ENCODE measurements at places on chromosomes 6 and 20.

- DNase-seq, result no peak
Measured at GRCh38 chr6:16324606-16325225, 86.3 kb downstream of the GMPR start.

GRCh38 chr6:106630366-106630765 lies 988 bp downstream of the QRSL1 start:
- DNase-seq, result no peak

DNA sequence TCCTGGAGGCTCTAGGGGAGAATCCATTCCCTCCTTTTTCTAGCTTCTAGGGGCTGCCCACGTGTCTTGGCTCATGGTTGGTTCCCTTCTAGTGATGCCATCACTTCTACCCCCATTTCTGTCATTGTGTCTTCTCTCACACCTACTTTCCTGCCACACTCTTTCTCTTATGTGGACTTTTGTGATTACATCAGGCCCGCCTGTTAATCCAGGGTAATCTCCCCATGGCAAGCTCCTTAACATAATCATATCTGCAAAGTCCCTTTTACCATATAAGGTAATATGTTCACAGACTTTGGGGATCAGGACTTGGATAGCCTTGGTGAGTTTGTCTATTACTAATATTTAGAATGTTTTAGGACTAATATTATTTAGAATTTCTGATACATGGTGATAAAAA lies 111.9 kb downstream of the DNAH8 start:
- DNase-seq, result no peak

DNA sequence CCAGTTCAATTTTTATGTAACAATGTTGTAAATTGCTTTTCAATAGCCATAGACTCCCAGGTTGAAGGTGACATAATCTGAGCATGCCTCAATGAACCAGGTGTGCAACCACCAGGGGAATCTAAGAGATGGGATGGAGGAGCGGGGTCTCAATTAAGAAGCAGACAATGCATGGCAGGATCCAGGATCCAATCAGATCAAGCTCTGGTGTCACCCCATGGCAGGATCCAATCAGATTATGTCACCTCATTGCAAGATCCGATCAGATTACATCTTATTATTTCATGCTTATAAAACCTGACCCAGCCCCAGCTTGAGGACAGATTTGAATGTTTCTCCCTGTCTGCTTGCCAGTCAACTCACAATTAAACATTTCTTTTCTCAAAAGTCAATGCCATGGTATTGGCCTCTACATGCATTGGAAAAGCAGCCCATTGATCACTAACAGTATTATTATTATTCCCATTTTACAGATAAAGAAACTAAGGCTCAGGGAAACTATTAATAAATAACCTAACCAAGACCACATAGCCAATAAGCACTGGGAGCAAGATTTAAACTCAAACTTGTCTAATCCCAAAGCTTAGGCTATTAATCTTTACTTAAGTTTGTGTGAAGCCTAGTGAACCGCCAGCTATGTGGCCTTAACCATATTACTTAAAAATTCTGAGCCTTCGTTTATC lies 14.3 kb upstream of the SIRT5 start:
- DNase-seq, result no peak

GRCh38 chr6:149242883-149243282 lies 74.6 kb upstream of the TAB2 start:
- no peak for DNase-seq

DNA sequence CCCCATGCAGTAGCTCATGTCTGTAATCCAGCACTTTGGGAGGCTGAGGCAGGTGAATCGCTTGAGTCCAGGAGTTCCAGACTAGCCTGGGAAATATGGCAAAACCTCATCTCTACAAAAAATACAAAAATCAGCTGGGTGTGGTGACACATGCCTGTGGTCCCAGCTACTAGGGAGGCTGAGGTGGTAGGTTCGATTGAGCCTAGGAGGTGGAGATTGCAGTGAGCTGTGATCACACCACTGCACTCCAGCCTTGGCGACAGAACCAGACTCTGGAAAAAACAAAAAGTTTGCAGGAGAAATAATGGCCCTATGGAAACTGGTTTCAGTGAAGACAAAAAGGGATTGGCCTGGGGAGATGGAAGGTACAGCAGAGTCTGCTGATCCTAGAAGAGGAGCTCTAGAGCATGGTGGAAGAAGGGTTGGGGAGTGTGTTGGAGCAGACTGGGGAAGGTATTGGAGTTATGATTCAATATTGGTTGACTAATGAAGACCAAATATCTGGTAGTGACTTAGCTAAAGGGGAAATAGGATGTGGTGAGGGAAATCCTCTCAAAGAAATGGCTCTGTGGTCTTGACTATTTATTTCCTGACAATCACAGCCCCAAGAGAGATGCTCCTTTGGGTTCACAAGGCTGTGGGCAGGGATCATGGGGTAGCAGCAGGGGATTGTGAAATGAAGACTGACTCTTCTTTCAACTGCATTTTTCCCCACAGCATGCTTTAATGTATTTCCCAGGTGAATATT lies 281.9 kb downstream of the UTRN start:
- DNase-seq, result no peak

GRCh38 chr6:63478734-63479133 lies 93.5 kb upstream of the LOC128125822 start:
- DNase-seq, result no peak

DNA sequence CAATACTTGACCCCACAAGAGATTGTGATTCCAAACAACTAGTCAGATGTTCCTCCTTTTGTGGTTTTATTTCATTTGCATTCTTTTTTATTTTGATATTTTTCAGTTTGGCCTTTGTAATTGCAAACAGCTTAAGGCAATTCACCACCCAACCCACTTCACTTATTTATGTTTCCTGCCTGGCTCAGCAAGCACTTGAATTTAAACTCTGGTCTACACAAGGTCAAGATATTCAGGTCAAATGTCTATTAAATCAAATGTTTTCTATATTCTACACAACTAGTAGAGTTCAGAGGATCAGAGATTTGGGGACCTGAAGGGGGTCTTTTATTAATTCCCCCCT lies 100.1 kb downstream of the SGK1 start:
- no peak for DNase-seq

DNA sequence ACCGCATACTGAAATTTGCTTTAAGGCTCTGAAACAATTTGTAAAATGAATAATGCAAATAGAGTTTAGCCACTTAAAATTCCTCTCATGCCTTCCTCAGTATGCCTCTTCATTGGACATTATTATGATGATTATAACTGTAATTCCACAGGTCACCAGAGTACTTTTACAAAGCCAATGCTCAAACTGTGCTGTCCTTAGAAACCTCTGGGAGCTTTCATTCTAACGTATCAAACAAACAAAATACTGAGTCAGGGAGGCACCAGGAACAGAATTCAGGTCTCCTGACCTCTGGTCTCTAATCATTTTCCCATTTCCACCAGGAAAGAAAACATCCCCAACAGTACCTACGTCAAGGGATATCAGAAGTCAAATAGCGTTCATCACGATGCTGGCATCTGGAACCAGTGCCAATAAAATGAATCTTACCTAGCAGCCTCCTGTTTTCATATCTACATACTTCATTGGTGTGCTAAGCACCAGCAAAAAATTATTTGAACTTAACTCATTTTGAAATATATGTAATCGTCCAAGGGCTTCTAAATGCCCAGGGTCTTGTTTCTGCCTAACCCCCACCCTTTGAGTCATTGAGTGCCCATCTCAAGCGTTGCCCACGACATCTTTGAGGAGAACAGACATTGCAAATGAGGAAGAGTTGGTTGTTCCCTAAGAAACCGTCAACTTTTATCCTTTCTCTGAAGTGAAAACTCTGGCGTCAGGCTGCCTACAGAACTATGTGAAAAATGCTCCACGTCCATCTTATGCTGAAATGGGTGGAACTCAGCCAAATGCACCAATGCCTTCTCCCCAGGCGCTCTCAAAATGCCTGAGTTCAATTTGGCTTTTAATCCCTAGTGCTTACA lies 37.9 kb downstream of the NEDD9 start:
- DNase-seq, result no peak
